ENCODE measurements at places on chromosomes 7 and 10.

DNA sequence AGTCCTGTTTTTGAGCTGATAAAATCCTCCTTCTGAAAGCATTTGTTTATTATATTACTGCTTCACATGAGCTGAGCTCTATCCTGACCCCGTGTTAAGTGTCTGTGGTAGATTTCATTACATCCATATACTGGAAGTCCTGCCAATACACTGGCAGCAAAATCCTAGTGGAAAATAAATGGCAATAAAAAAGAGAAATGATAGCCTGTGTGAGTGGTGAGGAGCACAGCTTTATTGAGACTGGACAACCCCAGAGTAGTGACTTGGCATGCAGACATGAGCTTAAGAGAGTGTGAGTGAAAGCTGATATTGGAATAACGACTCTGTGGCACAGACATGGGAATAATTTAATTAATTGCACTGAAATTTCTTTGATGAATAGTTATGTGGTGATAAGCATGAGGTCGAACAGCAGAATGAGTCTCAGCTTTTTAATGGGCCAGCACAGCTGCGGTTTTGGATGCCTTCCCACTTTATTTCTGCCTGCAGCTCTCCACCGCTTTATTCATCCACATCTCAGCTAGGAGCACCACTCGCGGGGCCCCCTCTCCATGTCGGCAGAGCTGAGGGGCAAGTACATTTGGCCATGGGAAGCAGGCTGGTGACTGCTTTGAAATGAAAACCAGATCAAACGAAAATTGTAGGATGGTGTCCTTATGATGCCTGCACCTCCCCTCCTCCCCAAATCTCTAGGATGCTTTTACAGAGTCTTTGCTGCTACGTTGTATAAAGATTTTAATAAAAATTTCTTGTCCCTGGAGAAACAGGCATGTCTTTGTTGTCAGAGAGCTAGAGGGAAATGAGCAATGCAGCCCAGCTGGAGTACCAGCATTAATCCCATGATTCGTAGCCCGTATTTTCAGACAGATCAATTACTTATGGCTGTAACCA lies 494.3 kb downstream of the AUTS2 start:
- DNase-seq, result peak; percentile 73

DNA sequence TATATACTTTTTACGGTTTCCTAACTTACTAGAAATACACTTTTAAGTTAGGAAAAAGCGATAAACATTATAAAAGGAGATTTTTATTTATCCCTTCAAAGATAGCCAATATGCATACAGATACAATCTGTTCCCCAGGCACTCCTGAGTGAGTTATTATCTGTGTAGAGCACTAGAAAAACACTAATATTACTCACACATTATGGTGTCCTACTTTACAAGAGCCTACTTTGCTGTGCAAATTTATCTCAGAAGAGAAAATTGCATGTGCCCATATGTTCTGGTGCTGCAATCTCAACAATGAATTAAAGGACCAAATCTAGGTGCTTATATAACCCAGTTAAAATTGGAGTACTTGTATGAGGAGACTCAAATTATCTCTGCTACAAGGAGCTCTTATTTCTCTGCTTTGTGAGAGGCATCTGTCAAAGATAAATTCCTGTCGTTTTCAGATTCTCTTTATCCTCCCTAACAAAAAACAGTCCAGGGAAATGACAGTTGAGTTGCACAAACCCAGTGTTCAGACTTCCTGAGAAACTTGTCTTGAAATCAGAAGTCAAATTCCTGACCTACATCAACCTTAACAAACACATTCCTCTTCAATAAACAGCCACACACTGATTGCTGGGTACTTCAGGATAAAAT lies 28.9 kb downstream of the CPA1 start:
- no peak for DNase-seq

DNA sequence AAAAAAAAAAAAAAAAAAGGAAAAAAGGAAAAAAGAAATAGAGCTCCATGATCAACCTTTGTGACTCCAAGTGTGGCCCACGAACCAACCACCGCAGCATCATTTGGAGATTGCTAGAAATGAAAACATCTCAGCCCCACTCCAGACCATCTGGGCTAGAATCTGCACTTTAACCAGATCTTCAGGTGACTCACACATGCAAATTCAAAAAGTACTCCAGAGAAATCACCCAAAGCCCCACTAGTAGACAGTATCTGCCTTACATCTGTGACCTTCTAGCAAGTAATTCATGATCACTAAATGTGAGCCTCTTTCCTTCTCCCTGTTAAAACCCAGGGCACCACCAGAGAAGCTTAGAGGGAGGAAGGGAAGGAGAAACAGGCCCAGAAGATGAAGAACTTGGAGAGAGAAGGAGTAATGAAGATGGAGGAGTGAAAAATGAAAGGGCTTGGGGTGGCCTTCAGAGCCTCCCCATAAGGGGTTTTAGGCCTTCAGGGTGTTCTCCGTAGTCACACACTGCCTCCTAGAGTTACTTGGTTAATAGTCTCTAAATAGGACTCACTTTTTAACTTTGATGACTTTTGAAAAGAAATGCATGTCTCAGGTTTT lies 94.0 kb downstream of the SLC37A3 start:
- no peak for DNase-seq

- DNase-seq, result peak; percentile 71
Measured at GRCh38 chr10:62162261-62162981, 106.2 kb downstream of the RTKN2 start.

GRCh38 chr7:127347567-127348246 lies 44.8 kb downstream of the ZNF800 start:
- peak; percentile 97 for DNase-seq

- no peak for DNase-seq
Measured at GRCh38 chr10:71303569-71303907, 15.5 kb upstream of the SLC29A3 start.

GRCh38 chr7:96968981-96969380 lies 36.4 kb upstream of the DLX6 start:
- no peak for DNase-seq

GRCh38 chr10:129793479-129793878 lies 170.6 kb downstream of the EBF3 start:
- DNase-seq, result no peak

DNA sequence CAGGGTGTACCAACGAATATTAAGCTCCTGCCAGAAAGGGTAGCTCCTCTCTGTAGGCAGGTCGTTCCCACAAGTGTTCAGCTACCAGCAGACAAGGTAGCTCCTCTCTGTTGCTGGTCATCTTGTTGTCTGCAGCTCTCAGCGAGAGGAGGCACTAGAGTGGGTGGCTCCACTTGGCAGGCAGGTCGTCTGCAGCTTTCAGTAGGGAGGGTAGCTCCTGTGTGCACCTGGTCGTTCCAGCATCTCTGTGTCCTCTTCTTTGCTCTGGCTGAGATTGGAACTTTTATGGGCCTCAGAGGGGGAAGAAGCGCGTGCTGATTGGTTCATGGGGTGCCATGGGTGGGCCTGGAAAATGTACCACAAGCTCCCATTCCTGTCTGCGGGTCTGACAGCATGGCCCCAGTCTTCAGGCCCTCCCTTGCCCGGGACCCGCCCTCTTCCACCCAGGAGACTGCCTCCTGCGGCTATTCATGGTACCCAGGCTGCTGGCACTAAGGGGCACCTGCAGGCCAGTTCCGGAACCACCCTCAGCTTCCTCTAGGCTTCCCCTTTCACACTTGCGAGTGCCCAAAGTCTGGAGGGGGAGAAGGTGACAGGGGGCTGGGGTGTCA lies 63.9 kb upstream of the CACNA2D1 start:
- DNase-seq, result no peak

DNA sequence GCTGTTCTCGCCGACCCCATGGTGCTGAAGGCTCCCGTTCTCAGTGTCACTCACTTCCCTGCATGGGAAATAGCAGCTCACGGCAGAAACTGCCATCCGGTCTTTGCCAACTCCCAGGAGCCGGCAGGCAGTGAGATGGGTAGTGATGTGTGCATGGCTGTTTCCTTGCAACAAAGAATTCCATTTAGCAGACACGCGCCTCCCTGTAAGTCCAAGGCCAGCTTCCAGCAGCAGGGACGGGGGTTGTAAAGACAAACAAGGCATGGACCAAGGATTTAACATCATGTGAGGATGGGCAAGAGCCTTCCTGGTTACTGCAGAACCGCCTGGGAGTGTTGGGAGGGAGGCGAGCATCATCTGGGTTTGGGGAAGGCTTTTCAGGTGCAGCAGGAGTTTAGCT lies 273.1 kb downstream of the GLRX3 start:
- DNase-seq, result no peak

DNA sequence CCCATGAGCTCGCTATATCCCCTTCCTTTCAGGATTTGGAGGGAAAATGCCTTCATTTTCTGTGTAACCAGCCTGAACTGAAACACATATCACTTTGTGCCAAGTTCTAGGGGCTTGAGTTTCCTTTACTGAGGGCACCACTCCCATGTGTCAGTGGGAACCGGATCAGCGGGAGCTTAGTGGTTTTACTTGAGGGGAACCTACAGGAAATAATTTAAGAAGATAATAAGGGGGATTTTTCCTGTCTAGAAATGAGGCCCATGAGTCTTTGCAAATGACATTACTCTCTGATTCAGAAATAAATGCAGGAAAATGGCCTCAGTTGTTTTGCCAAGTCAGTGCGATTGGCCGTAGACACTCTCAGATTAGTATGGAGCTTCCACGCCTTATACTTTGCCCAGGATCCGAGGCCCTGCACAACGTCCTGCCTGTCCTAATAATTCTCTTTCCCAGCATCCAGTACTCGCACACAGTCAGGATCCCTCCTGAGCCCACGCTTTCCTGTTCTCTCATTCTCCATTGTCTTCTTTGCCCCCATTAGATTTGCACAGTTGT lies 86.4 kb upstream of the LYZL1 start:
- DNase-seq, result no peak
